NCI-H2081 (cell line): ENCODE measurements at places on chromosomes 1 and 21.

DNA sequence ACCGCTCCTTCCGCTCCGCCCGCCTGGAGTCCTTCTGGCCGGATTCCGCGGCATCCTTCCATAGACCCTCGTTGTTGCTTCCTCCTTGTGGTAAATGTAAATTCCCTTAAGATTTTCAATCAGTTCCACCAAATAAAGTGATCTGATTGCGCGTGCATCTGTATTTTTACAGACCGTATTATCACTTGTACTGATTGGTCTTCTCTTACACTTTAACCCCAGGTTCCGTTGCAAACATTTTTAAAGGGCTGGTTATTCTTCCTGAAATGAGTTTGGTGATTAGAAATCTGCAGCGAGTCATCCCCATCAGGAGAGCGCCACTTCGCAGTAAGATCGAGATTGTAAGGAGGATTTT is 483 bp downstream of the YBEY start:
- no peak for DNase-seq

DNA sequence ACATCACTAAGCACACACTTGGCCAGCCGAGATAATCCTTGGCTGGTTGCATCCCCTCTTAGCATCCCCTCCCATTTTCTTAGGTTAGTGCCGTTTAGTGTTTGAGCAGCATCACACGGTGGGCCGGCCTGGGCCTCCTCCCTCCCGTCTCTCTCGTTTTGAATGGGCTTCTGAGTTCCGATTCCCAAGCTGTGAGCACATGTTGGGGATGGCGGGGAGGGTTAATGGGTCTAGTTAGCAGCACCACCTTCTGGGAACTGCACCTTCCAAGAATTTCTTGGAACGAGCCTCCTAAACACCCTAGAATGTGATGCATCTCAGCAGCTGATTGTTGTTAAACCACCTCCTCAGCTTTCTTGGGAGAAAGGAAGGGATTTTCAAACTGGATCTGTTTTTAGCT is 73.3 kb downstream of the CNIH3 start:
- DNase-seq, result no peak

GRCh38 chr1:15345705-15346345 is 63.9 kb upstream of the EFHD2 start:
- DNase-seq, result no peak

- no peak for DNase-seq
Measured at GRCh38 chr1:214573386-214574318, 22.2 kb upstream of the PTPN14 start.

DNA sequence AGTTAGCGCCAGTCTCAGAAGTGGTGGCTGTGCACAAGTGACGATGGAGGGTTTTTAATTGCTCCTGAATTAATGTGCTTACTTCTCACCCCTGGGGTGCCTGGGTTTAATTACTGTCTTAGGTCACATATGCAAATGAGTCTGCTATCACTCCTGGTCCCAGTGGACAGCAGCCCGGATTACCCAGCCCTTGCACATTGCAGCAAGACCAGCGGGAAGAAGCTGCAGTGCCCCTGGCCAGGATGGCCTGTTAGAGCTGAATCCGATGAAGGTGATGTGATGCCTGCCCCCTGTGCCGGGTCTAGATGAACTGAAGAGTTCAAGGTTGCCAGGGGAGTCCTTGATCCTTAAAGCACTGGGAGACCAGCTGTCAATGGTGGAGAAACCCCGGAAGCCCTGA is 24.2 kb downstream of the ENO1 start:
- DNase-seq, result no peak
